ENCODE measurements at places on chromosomes 5 and 9.

- no peak overlapping the region for H3K27ac ChIP-seq
- no peak overlapping the region for H3K4me3 ChIP-seq
- no peak for DNase-seq
These were observed 77.6 kb upstream of the ADRB2 start for GRCh38 chr5:148748702-148749392.

DNA sequence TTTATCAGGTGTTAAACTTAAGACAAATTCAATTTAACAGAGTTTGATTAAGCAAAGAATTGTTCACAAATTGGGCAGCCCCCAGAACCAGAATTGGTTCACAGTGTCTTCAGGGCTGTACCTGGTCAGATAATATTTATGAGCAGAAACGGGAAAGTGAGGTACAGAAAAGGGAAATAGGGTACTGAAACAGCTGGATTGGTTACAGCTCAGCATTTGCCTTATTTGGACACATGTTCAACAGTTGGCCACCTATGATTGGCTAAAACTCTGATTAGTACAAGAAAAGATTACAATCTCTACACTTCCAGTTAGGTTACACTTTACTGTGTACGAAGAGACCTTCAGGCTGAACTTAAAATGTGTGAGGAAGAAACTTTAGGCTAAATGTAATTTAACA lies 18.7 kb downstream of the LRRC70 start:
- no peaks in the 10 kb centered on the region for H3K27me3 ChIP-seq
- no peak overlapping the region for H3K27ac ChIP-seq
- H3K4me3 ChIP-seq, result no peak overlapping the region
- no peaks in the 10 kb centered on the region for H3K36me3 ChIP-seq
- no peak for DNase-seq

- no peak for DNase-seq
- H3K4me3 ChIP-seq, result no peak overlapping the region
- no peaks in the 10 kb centered on the region for H3K36me3 ChIP-seq
- no peaks in the 10 kb centered on the region for H3K27me3 ChIP-seq
- H3K27ac ChIP-seq, result no peak overlapping the region
These were observed 779.4 kb downstream of the SEMA5A start for GRCh38 chr5:8766448-8766847.

DNA sequence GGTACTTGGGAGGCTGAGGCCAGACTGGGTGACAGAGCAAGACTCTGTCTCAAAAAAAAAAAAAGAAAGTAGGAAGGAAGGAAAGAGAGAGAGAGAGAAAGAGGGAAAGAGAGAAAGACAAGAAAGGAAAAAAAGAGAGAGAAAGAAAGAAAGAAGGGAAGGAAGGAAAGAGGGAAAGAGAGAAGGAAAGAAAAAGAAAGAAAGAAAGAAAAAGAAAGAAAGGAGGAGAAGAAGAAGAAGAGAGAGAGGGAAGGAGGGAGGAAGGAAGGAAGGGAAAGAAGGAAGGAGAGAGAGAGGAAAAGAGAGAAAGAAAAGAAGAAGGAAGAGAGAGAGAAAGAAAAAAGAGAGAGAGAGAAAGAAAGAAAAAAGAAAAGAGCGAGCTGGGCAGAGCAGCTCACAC lies 3.1 kb upstream of the ZER1 start:
- H3K27me3 ChIP-seq, result no peaks in the 10 kb centered on the region
- no peak overlapping the region for H3K27ac ChIP-seq
- no peaks in the 10 kb centered on the region for H3K36me3 ChIP-seq
- H3K4me1 ChIP-seq, result peaks cover 4% of the 10 kb centered on the region
- no peak overlapping the region for H3K4me3 ChIP-seq
- DNase-seq, result no peak

DNA sequence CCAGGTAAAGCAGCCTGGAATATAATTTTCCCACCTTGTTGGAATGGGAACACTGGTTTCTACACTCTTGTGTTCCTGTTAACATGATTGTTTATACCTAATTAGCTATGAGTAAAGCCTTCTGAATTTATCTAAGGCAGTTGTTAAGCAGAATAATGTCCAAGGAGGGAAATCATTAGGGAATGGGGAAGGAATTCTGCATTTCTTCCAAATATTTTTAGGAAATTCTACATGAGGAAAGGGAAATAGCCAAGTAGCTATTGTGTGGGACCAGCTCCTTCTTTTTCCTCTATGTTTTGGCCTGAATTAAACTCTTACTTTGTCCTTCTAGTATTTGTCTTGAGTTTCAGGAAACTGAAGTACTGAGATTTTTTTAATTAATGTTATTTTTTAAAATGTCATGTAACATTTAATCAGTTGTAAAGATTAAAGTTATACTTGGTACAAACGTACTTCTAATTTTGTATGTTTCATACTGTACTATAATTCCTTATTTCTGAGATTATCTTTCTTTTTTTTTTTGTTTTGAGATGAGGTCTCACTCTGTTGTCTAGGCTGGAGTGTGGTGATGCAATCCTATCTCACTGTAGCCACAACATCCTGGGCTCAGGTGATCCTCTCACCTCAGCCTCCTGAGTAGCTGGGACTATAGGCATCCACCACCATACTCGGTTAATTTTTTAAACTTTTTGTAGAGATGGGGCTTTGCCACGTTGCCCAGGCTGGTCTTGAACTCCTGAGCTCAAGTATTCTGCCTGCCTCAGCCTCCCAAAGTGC lies 28.5 kb downstream of the ANKDD1B start:
- no peak for DNase-seq
- no peak overlapping the region for H3K4me3 ChIP-seq
- no peak overlapping the region for H3K27ac ChIP-seq
- H3K36me3 ChIP-seq, result no peaks in the 10 kb centered on the region

DNA sequence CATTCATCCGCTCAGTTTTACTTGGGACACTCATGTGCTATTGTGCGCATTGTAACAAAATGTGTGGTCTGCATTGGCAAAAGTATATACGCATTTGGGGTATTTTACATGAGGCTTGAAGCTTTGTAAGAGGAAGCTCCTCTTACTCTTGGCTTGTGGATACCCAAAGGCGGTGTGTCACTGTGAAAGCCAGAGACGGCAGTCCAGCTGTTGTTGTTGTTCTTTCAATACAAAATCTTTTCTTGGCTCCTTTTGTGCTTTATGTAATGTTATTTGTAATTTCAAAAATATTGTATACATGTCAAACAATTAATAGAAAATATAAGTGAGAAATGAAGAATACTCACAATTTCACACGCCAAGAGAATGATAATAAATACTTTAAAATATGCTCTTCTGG lies 128.3 kb upstream of the MOCS2 start:
- no peaks in the 10 kb centered on the region for H3K27me3 ChIP-seq
- H3K27ac ChIP-seq, result no peak overlapping the region
- no peaks in the 10 kb centered on the region for H3K36me3 ChIP-seq
- no peaks in the 10 kb centered on the region for H3K4me1 ChIP-seq
- no peak overlapping the region for H3K4me3 ChIP-seq

DNA sequence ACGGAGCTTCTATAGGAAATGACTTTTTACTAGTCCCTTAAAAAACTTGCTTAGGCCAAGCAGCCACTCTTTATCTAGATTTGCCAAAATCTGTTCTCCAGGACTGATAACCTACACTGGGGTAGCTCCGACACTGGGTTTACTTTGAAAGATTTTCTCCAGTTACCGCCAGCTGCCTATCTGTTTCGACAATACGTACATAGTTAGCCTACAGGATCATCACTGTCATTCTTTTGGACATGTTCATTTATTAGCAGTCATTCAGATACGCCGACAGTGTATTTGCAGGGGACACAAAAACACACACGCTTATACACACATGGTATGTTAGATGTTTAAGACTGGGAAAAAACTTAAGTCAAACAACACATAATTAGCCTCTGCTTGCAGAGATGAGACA lies 225.7 kb downstream of the DCP2 start:
- H3K27ac ChIP-seq, result no peak overlapping the region
- no peaks in the 10 kb centered on the region for H3K36me3 ChIP-seq
- DNase-seq, result no peak

Measured in breast epithelium (tissue), 4 donors.